ENCODE measurements at places on chromosomes 6 and 20. TPM values are rescaled to one million over a fixed set of nuclear protein-coding genes. Genes with fewer than 3 reads are reported as not detected.

DNA sequence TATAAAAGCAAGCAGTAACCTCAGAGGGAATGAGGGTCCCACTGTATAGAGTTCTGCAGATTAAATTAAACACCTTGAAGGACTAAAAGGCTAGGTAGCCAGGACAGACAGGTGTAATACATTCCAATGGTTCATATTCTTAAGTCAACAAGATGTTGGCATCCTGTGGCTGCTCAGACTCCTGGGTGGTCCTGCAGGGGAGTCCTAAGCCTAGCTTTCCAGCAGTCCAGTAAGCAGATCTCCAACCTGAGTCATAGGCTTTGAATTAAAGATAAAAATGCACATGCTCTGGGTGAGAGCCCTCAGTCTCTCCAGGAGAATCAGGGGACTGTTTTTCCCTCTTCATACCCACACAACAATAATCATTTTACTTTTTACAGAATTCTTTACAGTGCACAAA lies 307.3 kb upstream of the SUPT3H start:
- no peaks in the 10 kb centered on the region for H3K4me1 ChIP-seq
- H3K27me3 ChIP-seq: no peaks in the 10 kb centered on the region
- H3K4me3 ChIP-seq: no peak overlapping the region
- no peak overlapping the region for H3K27ac ChIP-seq
- DNase-seq: no peak

- no peak for DNase-seq
- H3K27ac ChIP-seq: no peak overlapping the region
- H3K36me3 ChIP-seq: no peaks in the 10 kb centered on the region
- no peak overlapping the region for H3K4me3 ChIP-seq
- no peaks in the 10 kb centered on the region for H3K27me3 ChIP-seq
Measured at GRCh38 chr6:55617272-55617671, 38.3 kb upstream of the HMGCLL1 start.

DNA sequence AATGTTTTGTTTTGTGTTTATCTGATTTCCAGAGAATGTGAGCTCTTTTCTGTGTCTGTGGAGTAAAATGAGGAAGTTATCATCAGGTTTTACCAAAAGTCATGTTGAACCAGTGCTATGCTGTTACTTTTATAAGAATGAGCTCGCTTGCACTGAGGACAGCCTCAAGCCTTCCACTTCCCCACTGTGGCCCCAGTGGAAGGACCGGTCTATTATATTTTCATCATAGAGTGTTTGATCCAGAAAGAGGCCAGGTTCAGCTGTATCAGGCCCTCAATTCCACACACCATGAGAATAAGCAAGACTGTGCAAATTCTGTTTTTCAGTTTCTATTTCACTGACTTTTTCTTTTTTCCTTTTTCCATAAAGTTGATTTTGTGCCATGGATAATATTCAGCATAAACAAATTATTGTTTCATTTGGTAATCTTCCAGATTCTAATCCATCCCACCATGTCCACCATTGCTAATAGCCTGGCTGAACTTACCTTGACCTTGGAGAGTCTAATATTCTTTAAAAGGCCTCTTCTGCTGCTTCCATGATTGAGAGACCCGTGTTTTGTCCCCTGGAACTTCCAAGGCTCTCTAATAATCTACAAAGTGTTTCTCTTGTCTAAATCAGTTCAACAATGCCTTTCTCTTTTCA lies 286.2 kb downstream of the THBS2 start:
- H3K4me1 ChIP-seq: no peaks in the 10 kb centered on the region
- H3K36me3 ChIP-seq: no peaks in the 10 kb centered on the region
- no peak for DNase-seq
- H3K27me3 ChIP-seq: no peaks in the 10 kb centered on the region
- no peak overlapping the region for H3K4me3 ChIP-seq
- no peak overlapping the region for H3K27ac ChIP-seq

- H3K4me3 ChIP-seq: no peak overlapping the region
- H3K27ac ChIP-seq: peak overlapping the region; percentile 31
- no peaks in the 10 kb centered on the region for H3K27me3 ChIP-seq
- no peak for DNase-seq
- no peaks in the 10 kb centered on the region for H3K36me3 ChIP-seq
- peaks cover 24% of the 10 kb centered on the region for H3K4me1 ChIP-seq
Measured at GRCh38 chr20:37294262-37294981, 5.0 kb downstream of the MANBAL start.

GRCh38 chr20:15561707-15562404 lies 1011.4 kb downstream of the KIF16B start:
- H3K36me3 ChIP-seq: no peaks in the 10 kb centered on the region
- no peak for DNase-seq
- H3K27me3 ChIP-seq: no peaks in the 10 kb centered on the region

GRCh38 chr6:135531954-135532490 lies 34.5 kb upstream of the AHI1 start:
- H3K27me3 ChIP-seq: no peaks in the 10 kb centered on the region
- no peak for DNase-seq
- no peak overlapping the region for H3K4me3 ChIP-seq
- H3K4me1 ChIP-seq: peaks cover 8% of the 10 kb centered on the region
- no peaks in the 10 kb centered on the region for H3K36me3 ChIP-seq

The DLK2 gene
- total RNA-seq: 0.23 TPM

The GABRR1 gene
- not detected for total RNA-seq
